ENCODE measurements at places on chromosomes 4 and X. TPM values are rescaled to one million over a fixed set of nuclear protein-coding genes. Genes with fewer than 3 reads are reported as not detected.

DNA sequence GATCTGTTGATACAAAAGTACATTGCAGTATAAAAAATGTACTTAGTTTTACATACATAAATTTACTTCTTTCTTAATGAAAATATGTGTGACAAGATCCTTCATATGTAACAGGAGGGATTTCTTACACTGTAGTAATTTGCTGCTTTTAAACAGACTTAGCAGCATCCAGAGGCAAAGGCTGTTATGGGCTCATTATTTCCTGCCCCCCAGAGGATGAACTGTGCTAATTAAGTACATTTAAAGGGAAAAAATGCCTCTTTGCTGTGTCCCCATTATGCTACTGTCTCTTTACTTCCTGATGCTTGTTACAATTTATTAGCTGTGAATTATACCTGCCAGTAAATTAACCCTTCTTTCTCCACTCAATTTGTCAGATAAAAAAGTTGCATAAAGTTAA is 47.1 kb downstream of the NDST3 start:
- no peak for DNase-seq

DNA sequence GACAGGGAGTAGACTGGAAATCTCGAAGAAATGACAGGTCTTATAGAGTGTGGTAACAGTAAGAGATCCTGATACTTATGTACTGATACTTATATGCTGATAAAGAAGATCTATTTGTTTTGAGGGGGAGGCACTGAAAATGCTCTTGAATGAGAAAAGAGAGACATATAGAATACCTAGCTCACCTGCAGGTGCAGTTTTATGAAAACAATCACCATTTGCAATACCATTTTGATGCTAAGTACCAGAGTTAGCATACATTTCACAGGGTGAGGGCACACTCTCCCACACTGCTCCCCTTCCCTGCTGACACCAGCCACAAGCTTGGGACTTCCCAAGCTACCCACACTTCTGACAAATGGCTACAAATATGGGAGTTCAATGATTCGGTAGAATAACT is 1490.1 kb upstream of the IGFBP7 start:
- DNase-seq: no peak

GRCh38 chr4:155571184-155571944 is 95.3 kb upstream of the GUCY1A1 start:
- DNase-seq: no peak

DNA sequence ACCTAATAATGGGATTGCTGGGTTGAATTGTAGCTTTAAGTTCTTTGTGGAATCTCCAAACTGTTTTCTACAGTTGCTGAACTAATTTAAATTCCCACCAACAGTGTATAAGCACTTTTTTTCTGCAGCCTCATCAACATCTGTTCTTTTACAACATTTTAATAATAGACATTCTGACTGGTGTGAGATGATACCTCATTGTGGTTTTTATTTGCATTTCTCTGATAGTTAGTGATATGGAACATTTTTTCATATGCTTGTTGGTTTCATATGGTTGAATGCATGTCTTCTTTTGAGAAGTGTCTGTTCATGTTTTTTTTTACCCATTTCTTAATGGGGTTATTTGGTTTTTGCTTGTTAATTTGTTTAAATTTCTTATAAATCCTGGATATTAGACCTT is 1718.9 kb downstream of the C4orf33 start:
- DNase-seq: no peak

- DNase-seq: no peak
These were observed 37.0 kb upstream of the SMIM31 start for GRCh38 chr4:164716901-164717300.

DNA sequence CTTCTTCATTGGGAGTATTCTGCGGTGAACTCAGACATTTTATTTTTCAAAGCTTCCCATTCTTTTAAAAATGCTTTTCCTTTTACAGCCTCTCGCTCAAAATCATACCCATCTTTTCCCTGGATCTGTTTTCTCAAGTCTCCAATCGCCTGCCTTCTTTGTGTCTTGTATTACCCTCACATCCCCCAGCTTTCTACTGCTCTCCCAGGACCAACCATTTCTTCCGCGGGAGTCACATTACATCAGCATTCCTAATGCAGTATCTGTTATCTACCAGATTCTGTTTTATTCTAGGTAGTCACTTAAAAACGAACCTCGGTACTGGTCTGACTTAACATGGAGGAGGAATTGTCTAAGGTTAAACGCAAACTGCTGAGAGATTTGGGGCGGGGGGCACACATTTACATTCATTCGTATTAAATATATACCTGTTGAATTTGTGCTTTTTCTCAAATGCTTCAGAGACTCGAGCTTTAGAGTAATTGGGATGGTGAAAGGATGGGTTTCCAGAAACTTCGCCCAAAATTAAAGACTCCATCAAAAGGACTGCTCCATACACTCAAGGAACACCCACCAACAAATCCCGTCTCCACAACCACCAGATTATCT is 493 bp upstream of the UCHL1 start:
- no peak for DNase-seq

SPATA18 gene
- polyA plus RNA-seq: 2.0 TPM

DNA sequence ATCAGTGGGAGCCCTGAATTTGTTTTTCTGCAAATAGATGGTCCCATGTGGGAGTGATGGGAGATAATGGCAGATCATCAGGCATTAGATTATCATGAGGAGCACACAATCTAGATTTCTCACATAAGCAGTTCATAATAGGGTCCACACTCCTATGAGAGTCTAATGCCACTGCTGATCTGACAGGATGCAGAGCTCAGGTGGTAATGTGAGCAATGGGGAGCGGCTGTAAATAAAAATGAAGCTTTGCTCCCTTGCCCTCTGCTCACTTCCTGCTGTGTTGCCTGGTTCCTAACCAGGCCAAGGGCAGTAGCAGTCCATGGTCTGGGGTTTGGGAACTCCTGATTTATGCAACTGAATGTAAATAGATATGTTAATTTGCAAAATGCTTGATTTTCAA is 538.6 kb downstream of the TRAM1L1 start:
- no peak for DNase-seq

DNA sequence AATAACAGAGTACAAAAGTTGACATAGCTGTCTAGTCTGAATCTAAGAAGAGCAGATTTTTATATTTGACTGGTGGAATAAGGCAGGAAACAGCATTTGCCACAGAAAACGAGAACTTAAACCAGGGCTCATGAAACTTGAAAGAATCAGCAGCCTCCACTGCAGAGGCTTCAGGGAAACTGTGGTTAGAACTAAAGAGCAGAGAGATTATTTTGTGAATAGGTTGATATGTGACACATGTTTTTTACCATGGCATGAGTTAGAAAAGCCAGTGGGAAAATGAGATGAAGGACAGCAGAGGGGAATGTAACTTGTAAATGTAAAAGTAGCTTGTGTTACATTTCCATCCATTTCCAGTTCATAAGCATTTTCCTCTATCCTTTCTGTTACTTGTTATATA is 63.7 kb upstream of the CAMK2D start:
- no peak for DNase-seq

GC gene
- not detected for polyA plus RNA-seq

IQCM gene
- polyA plus RNA-seq: not detected

DNA sequence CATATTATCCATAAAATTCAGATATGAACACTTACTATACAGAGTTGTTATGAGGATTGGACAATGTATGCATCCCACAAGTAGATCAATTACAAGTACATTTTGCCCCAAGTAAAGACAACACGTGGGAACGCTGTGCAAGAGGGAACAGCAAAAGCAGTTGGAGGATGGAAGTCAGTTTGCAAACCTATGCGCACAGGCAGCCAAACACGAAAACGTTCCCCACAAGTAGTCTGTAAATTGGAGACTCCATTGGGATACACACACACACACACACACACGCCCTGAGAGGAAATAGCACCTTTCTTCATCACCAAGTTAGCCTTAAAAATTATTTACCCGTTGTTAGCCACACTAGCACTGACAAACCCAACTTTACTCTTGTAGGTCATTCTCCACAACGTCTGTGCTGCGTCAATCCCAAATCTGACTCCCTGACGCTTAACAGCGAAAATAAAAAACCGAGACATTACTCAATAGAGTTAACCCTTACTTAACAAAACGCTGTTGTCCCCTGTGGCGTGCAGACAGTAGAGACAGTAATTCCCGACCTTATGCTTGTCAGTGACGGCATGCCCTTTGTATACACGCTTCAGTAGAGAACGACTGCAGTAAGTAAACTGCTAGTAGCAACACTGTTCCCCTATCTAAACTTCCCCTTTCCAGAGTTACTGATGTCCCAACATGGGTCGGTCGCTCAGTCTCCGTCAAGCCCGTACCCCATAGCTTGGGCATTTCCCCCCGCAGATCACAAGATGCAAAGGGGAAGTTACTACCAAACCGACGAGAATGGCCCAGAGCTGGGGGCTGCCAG is 730 bp downstream of the MANBA start:
- peak; percentile 45 for DNase-seq

- peak; percentile 92 for DNase-seq
These were observed 1216.5 kb downstream of the RAPGEF2 start for GRCh38 chr4:160319221-160319867.

DNA sequence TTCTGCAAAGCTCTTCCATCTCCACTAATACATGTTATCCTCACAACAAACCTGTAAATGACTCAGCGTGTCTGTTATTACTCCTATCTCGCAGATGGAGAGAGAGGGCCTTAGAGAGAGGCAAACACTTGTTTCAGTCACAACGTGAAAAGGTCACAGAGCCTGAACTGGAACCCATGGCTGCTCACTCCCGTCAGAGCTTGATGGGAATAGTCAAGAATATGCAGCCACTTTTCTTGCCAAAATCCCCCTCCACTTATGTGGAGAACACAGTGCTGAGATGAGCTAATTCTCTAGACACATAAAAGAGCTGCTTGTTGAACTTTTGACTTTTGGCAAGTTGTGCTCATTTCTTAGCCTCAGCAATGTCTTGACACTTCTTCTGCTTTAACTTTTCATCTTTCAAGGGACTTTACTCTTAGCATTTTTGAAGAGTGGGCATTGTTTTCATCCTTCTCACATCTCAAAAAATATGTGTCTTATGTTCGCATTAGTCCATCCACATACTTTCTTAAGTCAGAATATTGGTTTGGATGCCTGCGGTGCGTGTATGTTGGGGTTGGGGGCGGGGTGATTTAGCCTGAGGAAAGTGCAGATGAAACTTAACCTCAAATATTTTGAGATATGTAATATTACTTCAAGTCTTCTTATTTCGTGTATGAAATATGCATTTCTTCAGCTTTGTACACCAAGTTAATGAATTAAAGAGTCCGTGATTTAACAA is 69.2 kb downstream of the SYNPO2 start:
- DNase-seq: no peak

- no peak for DNase-seq
These were observed 54.1 kb downstream of the C4orf51 start for GRCh38 chr4:145734031-145734430.

- peak; percentile 22 for DNase-seq
These were observed 1504.5 kb upstream of the PCDH10 start for GRCh38 chr4:131644619-131645018.

CTSO gene
- polyA plus RNA-seq: 1.0 TPM

IL2 gene
- not detected for polyA plus RNA-seq

IL9R gene
- 0.04 TPM for polyA plus RNA-seq

ARR3 gene
- not detected for polyA plus RNA-seq

- DNase-seq: no peak
These were observed 44.6 kb upstream of the VEGFC start for GRCh38 chr4:176837169-176837895.

RASGEF1B gene
- 0.26 TPM for polyA plus RNA-seq

ARMCX1 gene
- polyA plus RNA-seq: 12.1 TPM

GRCh38 chrX:37755025-37755424 is 24.8 kb upstream of the CYBB start:
- DNase-seq: no peak

APBB2 gene
- polyA plus RNA-seq: 11.3 TPM

GRCh38 chrX:8783714-8784098 is 17.5 kb downstream of the FAM9A start:
- DNase-seq: no peak

YIPF6 gene
- polyA plus RNA-seq: 7.4 TPM

BMP15 gene
- not detected for polyA plus RNA-seq

DNA sequence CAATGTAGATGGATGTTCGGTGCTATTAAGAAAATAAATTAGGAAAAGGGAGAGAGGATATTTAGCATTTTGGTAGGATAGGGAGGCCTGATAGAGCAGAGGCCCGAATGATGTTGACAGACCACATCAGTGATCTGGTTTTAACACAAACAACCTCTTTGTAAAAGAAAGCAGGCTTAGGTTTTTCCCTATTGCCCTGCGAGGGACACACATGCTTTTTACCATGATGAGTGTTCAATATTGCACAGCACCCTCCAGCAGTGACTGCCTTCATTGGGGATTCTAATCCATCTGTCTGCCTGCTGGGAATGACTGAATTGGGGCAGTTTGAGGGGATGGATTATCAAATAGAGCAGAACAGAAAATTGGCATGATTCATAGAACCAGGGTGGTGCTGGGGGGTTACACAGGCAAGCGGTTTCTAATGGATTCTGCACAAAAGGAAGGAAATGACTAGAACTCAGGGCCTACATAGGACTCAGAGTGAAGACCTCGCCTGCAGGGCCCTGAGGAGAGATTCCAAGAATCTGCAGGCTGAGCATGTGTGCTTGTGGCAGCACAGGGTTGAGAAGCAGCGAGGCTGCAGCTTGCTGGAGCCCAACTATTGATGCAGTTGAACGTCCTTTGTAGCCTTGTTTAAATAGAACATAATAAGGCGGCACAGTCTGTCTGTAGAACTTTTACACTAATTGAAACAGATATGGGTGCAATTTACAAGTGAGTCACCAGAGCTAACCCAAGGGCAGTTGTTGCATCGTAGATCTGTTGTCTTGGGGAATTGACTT is 58.0 kb downstream of the RHOH start:
- DNase-seq: peak; percentile 82

TAF7L gene
- 0.06 TPM for polyA plus RNA-seq

CENPVL3 gene
- polyA plus RNA-seq: not detected

DNA sequence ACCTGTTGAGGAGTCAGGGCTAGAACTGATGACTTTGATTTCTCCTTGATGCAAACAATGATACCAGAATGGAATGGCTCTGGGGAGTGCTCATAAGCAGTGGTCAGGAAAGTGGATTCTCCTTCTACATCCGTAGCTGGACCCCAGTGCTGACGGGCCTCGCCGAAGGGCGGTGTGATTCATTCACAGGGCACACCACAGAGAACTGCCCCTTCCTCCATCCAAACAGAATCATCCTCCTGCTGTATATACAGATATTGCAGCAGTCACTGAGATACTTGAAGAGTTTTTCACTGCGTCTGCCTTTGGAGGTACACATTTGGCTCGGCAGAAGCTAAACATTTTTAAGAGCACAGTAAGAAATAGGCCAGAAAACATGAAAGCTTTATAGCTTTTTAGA is 7.3 kb upstream of the DCTD start:
- DNase-seq: no peak

ENAM gene
- not detected for polyA plus RNA-seq

GRCh38 chrX:14964500-14964899 is 91.3 kb downstream of the MOSPD2 start:
- peak; percentile 34 for DNase-seq
